ENCODE measurements at places on chromosomes 7 and 10.

GRCh38 chr10:77405771-77406241, 231.8 kb downstream of the KCNMA1 start:
- no peak for DNase-seq

- no peak for DNase-seq
These were observed 138.2 kb downstream of the USP6NL start for GRCh38 chr10:11473128-11473760.

GRCh38 chr7:26449175-26450165, 157.8 kb downstream of the SNX10 start:
- DNase-seq = no peak

DNA sequence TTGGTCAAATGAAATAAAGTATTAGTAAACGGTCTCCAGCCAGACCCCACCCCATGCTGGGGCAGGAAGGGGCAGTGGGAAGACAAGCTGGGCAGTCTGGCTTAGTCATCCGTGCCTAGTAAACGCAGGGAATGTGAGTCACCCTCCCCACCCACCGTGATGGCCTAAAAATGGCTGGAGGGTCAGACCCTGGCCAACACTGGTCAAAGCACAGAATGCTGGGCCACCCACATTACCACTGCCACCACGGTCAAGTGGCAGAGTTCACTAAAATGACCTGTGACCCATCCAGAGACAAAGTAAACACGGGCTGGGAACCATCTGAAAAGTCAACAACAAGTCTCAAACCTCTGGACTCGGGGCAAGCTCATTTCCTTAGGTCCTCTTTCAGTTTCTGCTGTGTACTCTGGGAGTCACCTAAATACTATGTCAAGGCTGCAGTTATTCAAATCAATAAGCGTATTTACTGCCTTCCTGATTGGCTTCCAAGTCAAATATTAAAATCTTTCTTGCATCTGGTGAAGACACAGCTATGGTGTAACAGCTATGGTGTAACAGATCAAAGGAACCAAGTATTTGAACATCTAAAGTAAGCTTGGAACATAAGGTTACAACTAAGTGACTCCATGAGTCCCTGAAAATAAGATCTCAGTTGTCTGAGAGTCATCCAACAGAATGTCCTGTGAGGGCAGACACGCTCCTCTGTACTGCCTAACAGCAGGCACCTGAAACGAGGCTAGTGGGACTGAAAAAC, 3.0 kb downstream of the ZFAND2A start:
- no peak for DNase-seq

DNA sequence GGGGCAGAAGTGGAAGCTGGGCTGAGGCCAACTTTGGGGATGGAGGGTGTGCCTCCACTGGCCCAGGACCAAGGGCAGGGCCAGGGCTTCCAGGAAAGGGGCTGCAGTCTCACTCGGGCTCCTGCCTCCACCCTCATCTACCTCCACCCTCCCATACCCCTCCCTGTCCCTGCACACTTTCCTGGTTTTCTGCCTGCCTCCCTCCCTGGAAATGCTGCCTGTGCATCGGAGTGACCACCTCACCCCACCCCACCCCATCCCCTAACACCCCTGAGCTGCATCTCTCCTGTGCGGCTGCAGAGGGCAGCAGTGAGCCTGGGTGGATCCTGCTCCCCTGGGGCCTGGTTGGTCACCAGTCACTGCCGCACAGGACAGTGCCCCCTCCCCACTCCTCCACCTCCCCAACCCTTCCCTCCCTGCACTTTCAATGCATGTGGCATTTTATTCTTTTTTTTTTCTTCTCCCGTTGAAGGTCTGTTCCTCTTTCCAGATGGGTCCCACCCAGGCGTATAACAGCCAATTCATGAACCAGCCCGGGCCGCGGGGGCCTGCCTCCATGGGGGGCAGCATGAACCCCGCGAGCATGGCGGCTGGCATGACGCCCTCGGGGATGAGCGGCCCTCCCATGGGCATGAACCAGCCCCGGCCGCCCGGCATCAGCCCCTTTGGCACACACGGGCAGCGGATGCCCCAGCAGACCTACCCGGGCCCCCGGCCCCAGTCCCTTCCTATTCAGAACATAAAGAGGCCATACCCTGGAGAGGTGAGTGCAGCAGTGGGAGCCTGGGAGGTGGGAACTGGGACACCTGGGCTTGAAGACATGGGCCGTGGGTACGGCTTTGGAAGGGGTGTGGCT, 54.1 kb upstream of the PPIF start:
- DNase-seq = peak; percentile 39

GRCh38 chr7:44222776-44223261, 22.0 kb downstream of the YKT6 start:
- DNase-seq = no peak

DNA sequence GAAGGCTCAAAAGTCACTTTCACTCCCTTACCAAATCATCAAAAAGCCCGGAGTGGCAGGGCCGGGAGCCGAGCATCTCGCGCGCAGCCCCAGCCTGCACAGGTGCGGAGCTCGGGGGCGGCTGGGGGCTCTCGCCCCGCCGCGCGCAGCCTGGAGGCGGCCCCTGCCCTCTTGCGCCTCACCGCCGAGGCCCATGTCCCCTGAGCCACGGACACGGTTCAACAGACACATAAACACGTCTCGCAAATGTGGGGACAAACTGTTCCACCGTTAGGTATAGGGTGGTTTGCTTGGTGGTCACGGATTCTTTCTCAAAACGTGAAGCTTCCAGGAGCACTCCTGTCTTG, 700 bp downstream of the GSAP start:
- peak; percentile 7 for DNase-seq

DNA sequence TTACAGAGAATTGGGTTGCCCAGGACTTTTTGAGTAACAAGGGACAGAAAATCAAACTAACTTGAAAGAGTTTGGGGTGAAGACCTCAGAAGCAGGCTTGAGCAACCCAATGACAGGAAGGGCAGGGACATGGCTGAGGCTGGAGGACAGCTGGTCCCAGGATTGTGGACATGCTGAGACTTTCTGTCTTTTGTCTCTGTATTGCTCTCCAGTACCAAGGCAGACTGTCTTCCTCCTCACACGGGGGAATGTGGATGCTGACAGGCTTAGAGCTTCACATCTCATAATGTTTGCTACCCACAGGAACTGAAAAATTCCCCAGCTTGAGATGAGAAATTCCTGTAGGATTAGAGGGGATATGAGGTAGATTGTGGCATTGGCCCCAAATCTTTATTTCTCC, 229.6 kb downstream of the PHF14 start:
- DNase-seq = no peak

All from CD4-positive, alpha-beta T cell treated with Interleukin-2 at 100 ng/mL for 4 hours (primary cell).